ENCODE measurements at places on chromosomes 7 and 10. TPM values are rescaled to one million over a fixed set of nuclear protein-coding genes. Genes with fewer than 3 reads are reported as not detected.
A peak's percentile ranks its signal among the peaks of the same experiment; 100 is the strongest.

GRCh38 chr7:97215556-97215955 is 98.1 kb downstream of the SDHAF3 start:
- H3K4me1 ChIP-seq, result no peaks in the 10 kb centered on the region
- H3K36me3 ChIP-seq, result no peaks in the 10 kb centered on the region
- peaks cover 10% of the 10 kb centered on the region for H3K27me3 ChIP-seq
- DNase-seq, result no peak
- no peak overlapping the region for H3K4me3 ChIP-seq

DNA sequence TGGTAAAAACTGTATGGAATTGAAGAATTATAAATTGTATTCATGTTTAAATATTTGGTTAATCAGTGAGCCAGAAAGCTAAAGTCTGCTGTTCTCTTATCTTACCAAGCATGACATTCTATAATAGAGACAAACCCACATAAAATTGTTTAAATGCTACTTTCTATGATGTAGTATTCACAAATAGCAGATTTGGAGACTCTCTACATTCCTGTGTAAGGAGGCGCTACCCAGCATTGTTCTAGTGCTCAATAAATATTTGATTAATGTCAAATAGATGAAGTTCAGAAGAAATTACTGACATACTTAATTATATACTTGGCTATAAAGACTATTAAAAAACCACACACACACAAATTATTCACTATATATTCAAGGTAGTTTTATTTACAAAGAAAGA is 49.8 kb downstream of the DOCK4 start:
- peaks cover 1% of the 10 kb centered on the region for H3K36me3 ChIP-seq
- DNase-seq, result no peak
- peaks cover 31% of the 10 kb centered on the region for H3K4me1 ChIP-seq
- H3K4me3 ChIP-seq, result no peak overlapping the region

COX19 gene
- 20.3 TPM for total RNA-seq

PPP1R17 gene
- total RNA-seq, result 0.96 TPM

- H3K27ac ChIP-seq, result peak overlapping the region; percentile 99
- H3K36me3 ChIP-seq, result no peaks in the 10 kb centered on the region
- H3K27me3 ChIP-seq, result no peaks in the 10 kb centered on the region
These were observed 708 bp downstream of the UBN2 start for GRCh38 chr7:139231513-139232376.

DNA sequence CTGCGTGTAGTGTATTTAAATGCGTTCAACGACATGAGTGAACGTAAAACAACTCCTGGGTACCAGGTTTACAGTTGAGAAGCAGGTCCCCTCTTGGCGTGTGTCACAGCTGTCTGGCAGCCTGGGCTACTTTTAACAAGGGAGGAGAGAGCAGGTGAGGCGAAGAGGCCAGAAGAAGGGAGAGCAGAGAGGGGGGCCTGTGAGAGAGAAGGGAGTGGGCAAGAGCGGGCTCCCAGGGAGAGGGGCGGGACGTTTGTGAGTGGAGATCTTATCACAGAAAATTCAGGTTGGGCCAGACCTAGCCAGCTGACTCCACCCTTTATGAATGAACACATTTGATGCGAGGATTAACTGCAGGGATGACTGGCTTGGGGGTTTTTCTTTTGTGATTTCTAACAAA is 154.0 kb downstream of the CAMK1D start:
- H3K36me3 ChIP-seq, result no peaks in the 10 kb centered on the region
- DNase-seq, result no peak
- no peak overlapping the region for H3K4me3 ChIP-seq

DNA sequence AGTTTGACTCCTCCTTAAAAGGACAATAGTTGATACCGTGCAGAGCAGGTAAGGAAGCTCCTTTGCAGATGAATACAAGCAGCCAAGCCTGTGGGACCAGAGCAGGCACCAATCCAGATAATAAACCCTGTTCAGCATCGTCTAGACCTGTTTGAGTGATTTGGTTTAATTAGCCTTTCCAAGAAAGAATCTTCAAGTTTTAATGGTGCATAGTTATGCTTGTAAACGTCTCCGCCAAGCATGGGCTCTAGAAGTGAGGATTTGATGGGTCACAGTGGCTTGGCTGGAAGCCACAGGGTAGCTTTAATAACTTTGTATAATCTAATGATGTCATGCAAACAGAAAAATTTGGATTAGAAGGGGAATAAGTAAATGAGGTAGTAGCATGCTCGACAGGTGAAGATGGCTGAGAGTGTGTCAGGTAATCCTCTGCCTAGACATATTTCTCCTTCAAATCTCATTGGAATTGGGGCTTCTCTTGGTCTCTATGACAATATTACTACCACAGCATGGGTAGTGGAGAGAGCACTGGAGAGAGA is 188.4 kb downstream of the DYNC1I1 start:
- DNase-seq, result no peak
- no peak overlapping the region for H3K4me3 ChIP-seq
- no peaks in the 10 kb centered on the region for H3K36me3 ChIP-seq

DNA sequence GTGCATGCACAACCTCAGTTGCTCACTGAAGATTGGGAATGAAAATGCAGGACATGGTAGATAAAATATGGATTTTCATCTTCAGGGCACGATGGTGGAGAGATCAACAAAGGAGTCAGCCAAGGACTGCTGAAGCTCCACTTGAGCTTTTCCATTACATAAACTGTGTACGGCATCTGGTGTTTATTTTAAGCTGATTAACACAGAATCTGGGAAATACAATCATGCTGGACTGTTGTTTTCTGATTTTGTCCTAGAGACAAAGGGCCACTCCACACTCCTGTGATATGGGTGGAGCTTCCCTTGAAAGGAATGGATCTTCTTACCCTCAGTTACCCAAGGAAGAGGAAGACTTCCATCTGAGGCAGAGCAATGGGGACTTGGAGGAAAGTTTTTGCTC is 120.6 kb downstream of the SAMD9 start:
- H3K36me3 ChIP-seq, result no peaks in the 10 kb centered on the region
- DNase-seq, result no peak
- H3K4me1 ChIP-seq, result peaks cover 1% of the 10 kb centered on the region
- peaks cover 3% of the 10 kb centered on the region for H3K27me3 ChIP-seq

DNA sequence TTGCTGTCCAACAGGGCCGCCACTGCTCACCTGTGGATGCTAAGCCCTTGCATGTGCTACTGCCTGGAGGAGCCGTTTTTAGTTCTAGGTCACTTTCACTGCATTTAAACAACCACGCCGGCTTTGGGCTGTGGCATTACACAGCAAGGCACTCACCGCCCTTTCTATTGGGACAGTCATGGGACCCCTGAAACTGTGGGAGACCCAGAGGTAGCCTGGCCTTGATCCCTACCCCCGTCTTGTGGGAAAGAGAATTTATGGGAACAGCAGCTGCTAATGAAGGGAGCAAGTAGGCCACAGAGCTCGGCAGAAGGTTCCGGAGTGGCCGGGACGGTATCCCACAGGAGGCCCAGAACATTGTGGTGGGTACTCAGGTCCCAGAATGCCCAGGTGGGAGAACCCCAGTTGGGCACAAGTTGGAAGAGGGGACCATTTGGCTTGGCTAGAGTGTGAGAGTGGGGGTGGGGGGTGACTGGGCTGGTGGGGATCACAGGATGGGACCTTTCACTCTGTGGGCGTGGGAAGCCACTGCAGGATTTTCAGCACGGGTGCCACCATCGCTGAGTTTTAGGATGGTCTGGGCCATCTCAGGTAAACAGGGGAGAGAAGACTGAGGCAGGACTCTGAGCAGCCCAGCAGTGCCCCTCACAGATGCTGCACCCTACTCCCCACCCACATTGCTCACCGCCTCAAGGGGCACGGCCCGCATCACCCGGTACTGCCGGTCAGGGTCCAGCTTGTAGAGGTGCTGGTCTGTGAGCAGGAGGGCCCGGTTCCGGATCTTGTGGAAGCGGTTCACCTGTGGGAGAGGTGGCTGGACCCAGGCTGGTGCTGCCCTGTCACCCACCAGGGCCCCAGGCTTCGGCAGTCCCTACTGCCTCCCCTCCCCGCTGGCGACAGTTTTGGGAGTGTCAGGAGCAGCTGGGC is 15.2 kb downstream of the MYO1G start:
- no peak overlapping the region for H3K27ac ChIP-seq
- peak overlapping the region; percentile 42 for H3K4me3 ChIP-seq
- H3K4me1 ChIP-seq, result no peaks in the 10 kb centered on the region
- H3K36me3 ChIP-seq, result no peaks in the 10 kb centered on the region
- peaks cover 22% of the 10 kb centered on the region for H3K27me3 ChIP-seq
- DNase-seq, result no peak

MET gene
- 46.0 TPM for total RNA-seq

OR2A7 gene
- total RNA-seq, result 9.3 TPM

SCART1 gene
- 1.7 TPM for total RNA-seq

GBX1 gene
- total RNA-seq, result 2.1 TPM

CCDC136 gene
- 74.2 TPM for total RNA-seq

ASAH2 gene
- total RNA-seq, result 6.6 TPM

DNA sequence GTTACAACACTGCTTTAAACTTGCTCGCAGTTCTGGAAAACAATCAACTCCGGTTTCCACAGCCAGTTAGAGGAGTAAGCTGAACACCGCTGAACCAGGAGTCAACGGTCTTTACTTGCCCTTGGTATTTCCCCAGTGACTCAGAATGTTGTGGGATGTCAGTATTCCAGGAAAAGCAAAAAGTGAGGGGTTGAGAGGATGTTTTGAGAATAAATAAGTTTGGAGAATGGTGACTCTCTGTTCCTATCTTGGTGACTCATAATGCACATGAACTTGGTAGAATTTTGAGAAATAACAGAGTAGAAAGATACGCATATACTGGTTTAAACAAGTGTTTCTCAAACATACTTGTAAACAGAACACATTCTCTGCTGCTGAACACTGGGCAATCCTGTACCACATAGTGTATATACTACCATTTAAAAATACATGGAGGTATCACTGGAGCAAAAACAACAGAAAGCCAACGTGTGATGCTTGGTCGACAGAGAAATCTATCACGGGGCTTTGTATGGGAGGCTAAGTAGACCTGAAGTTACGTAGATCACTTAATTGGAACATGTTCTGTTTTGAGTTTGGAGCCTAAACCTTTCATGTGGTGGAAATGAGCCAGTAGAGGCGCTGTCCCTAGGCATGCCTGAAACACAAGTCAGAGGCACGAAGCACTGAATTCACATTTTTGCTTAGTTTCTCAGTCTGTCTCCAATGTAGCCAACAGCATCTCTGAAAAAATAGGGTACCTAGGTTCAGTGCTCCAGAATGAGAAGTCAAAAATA is 534.3 kb downstream of the PARD3 start:
- no peak overlapping the region for H3K4me3 ChIP-seq
- no peak overlapping the region for H3K27ac ChIP-seq
- peaks cover 4% of the 10 kb centered on the region for H3K36me3 ChIP-seq

NUP205 gene
- 93.1 TPM for total RNA-seq

DNA sequence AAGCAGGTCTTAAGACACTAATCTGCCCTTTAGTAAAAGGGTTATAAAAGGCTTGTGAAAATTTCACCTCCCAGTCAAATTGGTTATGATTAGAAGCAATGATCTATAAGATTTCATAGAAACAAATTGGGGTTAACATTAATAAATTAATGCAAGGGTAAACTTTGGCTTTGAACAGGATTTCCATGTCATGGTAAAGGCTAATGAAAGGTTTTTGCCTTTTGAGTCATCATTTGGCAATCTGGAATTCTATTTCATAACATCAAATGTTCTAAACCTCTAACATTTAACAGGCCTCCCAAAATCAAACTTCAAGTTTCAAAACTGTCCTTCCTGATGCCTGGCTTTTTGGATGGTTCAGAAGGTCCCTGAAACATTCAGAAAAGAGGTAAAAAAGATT is 62.4 kb downstream of the COA1 start:
- H3K4me1 ChIP-seq, result peaks cover 1% of the 10 kb centered on the region
- DNase-seq, result no peak
- no peaks in the 10 kb centered on the region for H3K27me3 ChIP-seq
- peaks cover 44% of the 10 kb centered on the region for H3K36me3 ChIP-seq

MALRD1 gene
- total RNA-seq, result 1.2 TPM

- H3K4me1 ChIP-seq, result peaks cover 2% of the 10 kb centered on the region
- DNase-seq, result no peak
- H3K27me3 ChIP-seq, result peaks cover 5% of the 10 kb centered on the region
These were observed 5.0 kb downstream of the AKR1B10 start for GRCh38 chr7:134532180-134532953.

CNTNAP2 gene
- total RNA-seq, result 6.5 TPM

DNA sequence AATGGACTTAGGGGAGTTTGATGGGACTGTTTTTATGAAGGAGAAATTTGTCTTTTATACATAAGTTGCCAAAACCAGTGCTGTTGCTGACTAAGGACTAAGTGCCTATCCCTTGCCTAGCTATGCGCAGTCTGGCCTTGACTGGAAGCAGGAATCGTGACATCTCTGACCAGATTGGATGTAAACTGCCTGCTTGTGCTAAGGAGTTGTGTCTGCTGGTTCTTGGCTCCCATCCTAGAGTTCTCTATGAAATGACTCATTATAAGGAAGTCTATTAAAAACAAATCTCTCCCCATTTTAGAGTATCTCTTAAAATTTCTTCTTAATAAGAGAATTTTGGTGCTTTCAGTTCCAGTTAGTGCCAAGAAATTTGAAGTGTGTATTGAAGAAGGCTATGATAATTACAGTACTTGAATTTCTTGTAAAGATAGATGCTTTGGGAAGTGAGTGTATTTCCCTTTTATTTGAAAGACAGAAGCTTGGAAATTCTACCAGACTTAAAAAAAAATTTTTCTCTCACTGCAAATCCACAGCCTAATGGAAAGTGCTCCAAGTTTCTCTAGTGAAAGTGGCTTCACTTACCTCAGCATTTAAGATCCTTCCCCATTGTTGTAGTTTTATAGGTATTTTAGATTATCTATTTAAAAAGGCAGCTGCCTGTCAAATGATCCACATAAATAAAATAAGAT is 77.6 kb downstream of the BICC1 start:
- H3K36me3 ChIP-seq, result no peaks in the 10 kb centered on the region
- H3K4me1 ChIP-seq, result peaks cover 11% of the 10 kb centered on the region
- H3K27ac ChIP-seq, result no peak overlapping the region
- peaks cover 2% of the 10 kb centered on the region for H3K27me3 ChIP-seq
- no peak overlapping the region for H3K4me3 ChIP-seq
- DNase-seq, result no peak

DNA sequence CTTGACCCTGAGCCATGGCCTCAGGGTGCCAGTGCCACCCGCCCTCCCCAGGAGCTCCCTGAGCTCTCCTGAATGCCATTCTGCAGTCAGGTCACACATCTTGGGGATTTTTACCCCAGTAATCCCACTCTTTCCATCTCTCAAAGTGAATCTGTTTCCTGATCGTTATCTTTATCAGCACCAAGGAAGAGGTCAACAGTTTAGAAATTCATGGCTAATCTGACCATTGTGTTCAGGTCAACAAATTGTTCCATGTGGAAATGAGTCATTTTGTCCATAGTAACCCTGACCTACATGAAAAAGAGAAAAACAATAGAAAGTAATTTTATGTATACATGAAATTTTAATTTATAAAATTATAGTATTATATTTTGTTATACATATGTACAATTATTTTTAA is 28.8 kb upstream of the ZNF488 start:
- H3K4me1 ChIP-seq, result no peaks in the 10 kb centered on the region
- no peaks in the 10 kb centered on the region for H3K36me3 ChIP-seq
- H3K27ac ChIP-seq, result no peak overlapping the region
- no peak for DNase-seq
- H3K27me3 ChIP-seq, result no peaks in the 10 kb centered on the region
- no peak overlapping the region for H3K4me3 ChIP-seq

GRCh38 chr7:28263622-28264271 is 83.2 kb upstream of the JAZF1 start:
- H3K27ac ChIP-seq, result no peak overlapping the region
- H3K4me1 ChIP-seq, result peaks cover 2% of the 10 kb centered on the region
- DNase-seq, result no peak
- no peak overlapping the region for H3K4me3 ChIP-seq

ADRB1 gene
- not detected for total RNA-seq

All from progenitor cell of endocrine pancreas (in vitro differentiated cells).